ENCODE measurements at places on chromosomes 12 and 14.

- no peak for DNase-seq
These were observed 32.9 kb upstream of the ADGRD1 start for GRCh38 chr12:130920723-130921381.

- no peak for DNase-seq
These were observed 245.9 kb downstream of the ADAMTS20 start for GRCh38 chr12:43306066-43306465.

- no peak for DNase-seq
These were observed 136.5 kb downstream of the HMGA2 start for GRCh38 chr12:65960820-65961189.

DNA sequence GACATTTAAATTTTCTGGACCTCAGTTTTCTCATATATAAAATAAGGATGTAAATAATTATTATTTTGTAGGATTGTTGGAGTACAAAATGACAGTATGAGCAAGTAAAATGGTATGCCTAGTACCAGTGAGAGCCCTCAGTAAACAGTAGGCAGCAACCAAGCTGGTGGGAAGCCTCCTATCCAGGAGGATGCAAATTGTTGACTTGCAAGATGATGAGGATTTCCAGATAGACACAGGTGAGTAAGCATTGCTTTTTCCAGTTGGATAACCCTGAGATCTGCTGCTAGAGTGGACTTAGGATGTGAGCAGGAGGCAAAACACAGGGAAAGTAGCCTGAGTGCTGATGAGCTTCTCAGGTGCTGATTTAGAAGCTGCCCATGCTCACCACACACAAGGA, 28.2 kb upstream of the AMIGO2 start:
- no peak for DNase-seq

DNA sequence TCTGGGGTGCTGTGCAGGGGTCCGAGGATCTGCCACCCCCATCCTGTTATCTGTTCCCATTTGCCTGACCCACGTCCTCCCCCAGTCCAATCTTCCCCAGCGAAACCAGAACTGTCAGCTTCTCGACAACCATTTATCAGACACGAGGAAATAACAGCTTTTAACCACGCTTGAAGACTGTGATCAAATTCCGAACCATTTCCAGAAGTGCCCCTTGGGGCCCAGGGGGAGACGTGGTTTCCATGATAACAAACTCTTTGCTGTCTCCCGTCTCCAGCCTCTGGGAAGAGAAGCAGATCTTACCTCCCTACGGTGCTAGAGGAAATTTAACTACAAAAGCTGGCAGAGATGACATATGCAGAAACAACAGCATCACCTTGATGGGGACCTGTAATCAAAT, 35.1 kb upstream of the SRRM4 start:
- DNase-seq, result no peak
